ENCODE measurements at places on chromosomes 4 and X.

GRCh38 chr4:25926462-25926861 is 12.4 kb downstream of the SMIM20 start:
- DNase-seq, result no peak
- H3K36me3 ChIP-seq, result peaks cover 11% of the 10 kb centered on the region
- H3K4me3 ChIP-seq, result no peak overlapping the region
- no peak overlapping the region for H3K27ac ChIP-seq
- H3K4me1 ChIP-seq, result no peaks in the 10 kb centered on the region

DNA sequence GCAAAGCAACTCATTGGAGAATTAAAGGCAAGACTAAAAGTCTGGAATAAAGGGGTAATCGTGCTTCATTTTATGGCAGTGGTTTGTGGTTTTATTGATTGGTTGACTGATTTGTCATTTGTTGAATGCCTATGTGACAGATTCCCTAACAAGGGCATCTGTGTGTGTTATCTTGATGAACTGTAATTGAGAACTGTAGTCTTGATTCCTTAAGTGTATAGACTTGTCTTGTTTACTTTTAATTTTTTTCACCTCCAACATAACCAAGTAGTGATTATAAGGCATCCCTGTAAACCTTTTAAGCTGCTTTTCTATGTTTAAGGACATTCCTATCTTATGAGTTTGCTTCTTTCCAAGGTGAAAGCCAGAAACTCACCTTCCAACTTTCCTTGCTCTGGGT is 216.0 kb upstream of the TAPT1 start:
- H3K27me3 ChIP-seq, result no peaks in the 10 kb centered on the region
- DNase-seq, result no peak
- H3K36me3 ChIP-seq, result no peaks in the 10 kb centered on the region
- H3K27ac ChIP-seq, result no peak overlapping the region
- no peak overlapping the region for H3K4me3 ChIP-seq

DNA sequence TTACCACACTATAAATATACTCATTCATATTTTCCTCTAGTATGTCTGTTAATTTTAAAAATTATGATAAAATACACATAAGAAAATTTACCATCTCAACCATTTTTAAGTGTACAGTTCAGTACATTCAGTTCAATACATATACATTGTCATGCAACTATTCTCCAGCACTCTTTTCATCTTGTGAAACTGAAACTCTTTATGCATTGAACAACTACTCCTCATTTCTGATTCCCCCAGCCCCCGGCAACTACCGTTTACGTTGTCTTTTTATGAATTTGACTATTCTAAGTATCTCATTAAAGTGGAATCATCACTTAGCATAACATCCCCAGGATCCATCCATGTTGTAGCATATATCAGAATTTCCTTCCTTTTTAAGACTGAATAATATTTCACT is 8.7 kb downstream of the SMARCAD1 start:
- peaks cover 97% of the 10 kb centered on the region for H3K36me3 ChIP-seq
- H3K4me1 ChIP-seq, result no peaks in the 10 kb centered on the region
- no peak for DNase-seq
- H3K4me3 ChIP-seq, result no peak overlapping the region
- no peak overlapping the region for H3K27ac ChIP-seq

DNA sequence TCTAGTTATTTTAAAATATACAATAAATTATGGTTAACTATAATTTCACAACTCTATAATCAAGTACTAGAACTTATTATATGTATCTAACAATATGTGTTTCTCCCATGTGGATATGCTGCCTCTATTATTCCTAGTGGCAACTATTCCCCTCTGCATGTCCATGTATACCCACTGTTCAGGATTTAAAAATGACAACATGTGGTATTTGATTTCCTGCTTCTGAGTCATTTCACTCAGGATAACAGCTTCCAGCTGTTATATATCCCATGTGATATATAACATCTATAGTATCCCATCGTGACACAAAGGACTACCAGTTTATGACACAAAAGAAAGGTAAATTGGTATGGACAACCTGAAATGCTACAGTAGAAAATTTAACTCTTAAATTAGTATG is 167.4 kb upstream of the TACR3 start:
- H3K36me3 ChIP-seq, result no peaks in the 10 kb centered on the region
- H3K27me3 ChIP-seq, result no peaks in the 10 kb centered on the region
- no peaks in the 10 kb centered on the region for H3K4me1 ChIP-seq
- no peak overlapping the region for H3K4me3 ChIP-seq

DNA sequence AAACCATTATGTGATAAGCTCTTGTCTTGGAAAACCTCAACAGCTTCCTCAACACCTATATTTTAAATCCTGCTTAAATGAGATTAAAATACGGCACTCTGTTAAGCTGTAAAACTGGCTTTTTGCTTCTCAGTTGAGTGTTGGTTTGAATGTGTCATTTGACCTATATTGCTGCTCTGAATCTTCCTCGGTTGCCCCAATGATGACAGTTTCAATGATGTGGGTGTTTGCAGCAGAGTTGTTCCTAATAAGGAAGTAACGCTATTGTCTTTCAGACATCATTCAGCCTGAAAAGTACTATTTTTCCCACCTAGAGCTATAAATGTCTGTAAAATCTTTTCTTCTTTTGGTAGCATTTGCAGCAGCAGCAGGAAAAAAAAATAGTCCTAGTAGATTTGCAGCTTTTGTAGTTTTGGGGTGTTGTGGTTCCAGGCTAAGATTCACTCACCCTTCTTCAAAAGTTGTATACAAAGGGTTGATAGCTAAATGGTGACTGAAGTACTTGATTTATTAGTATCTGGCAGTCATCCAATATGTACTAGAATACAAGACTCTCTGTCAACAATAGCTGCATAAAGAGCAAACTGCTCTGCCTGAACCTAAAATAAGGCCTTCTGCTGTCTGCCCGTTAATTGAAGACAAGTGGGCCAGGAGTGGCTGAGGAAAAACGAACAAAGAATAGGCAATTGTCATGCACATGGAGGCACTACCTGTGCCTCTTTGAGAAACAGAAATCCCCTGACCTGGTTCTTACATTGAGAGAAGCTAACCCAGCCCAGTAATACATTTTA is 333.1 kb downstream of the IL1RAPL1 start:
- no peaks in the 10 kb centered on the region for H3K27me3 ChIP-seq
- DNase-seq, result no peak
- H3K4me1 ChIP-seq, result no peaks in the 10 kb centered on the region
- H3K27ac ChIP-seq, result no peak overlapping the region
- H3K36me3 ChIP-seq, result no peaks in the 10 kb centered on the region

GRCh38 chr4:138500869-138501268 is 258.7 kb upstream of the SLC7A11 start:
- H3K27ac ChIP-seq, result no peak overlapping the region
- H3K4me1 ChIP-seq, result no peaks in the 10 kb centered on the region
- H3K36me3 ChIP-seq, result no peaks in the 10 kb centered on the region
- H3K27me3 ChIP-seq, result no peaks in the 10 kb centered on the region
- no peak for DNase-seq
- no peak overlapping the region for H3K4me3 ChIP-seq

- peak overlapping the region; percentile 28 for H3K4me3 ChIP-seq
- H3K27ac ChIP-seq, result peak overlapping the region; percentile 73
- no peaks in the 10 kb centered on the region for H3K36me3 ChIP-seq
- no peaks in the 10 kb centered on the region for H3K27me3 ChIP-seq
- DNase-seq, result peak; percentile 58
- H3K4me1 ChIP-seq, result peaks cover 2% of the 10 kb centered on the region
These were observed 317.5 kb downstream of the DHRSX start for GRCh38 chrX:2183193-2183725.

GRCh38 chr4:95833711-95834194 is 6.1 kb upstream of the PDHA2 start:
- H3K4me3 ChIP-seq, result no peak overlapping the region
- H3K4me1 ChIP-seq, result no peaks in the 10 kb centered on the region
- H3K36me3 ChIP-seq, result no peaks in the 10 kb centered on the region
- DNase-seq, result no peak
- H3K27me3 ChIP-seq, result no peaks in the 10 kb centered on the region

- no peaks in the 10 kb centered on the region for H3K27me3 ChIP-seq
- no peak overlapping the region for H3K27ac ChIP-seq
- H3K4me3 ChIP-seq, result no peak overlapping the region
- no peaks in the 10 kb centered on the region for H3K4me1 ChIP-seq
These were observed 29.9 kb upstream of the SOWAHD start for GRCh38 chrX:119728487-119728886.

- no peak overlapping the region for H3K4me3 ChIP-seq
- H3K27me3 ChIP-seq, result no peaks in the 10 kb centered on the region
- no peak overlapping the region for H3K27ac ChIP-seq
- no peaks in the 10 kb centered on the region for H3K36me3 ChIP-seq
- no peak for DNase-seq
- no peaks in the 10 kb centered on the region for H3K4me1 ChIP-seq
These were observed 241.7 kb downstream of the PPP1R2C start for GRCh38 chrX:42536286-42536685.

DNA sequence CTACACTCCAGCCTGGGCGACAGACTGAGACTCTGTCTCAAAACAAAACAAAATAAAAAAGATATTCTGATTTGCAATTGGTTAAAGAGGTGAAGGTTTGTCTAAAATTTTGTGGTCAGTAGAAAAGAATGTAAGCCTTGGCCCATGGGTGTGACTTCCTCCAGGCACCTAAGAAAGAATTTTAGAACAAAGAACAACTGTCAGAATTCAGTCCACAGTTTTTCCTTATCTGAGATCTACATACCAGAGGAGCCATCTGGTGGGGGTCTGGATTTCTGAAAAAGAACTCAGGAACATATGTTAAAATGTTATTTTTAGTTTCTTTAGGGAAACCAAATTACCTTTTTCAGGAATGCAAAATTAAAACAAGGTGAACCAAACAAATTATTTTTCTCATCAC is 434.1 kb downstream of the ANKRD50 start:
- no peaks in the 10 kb centered on the region for H3K27me3 ChIP-seq
- H3K36me3 ChIP-seq, result no peaks in the 10 kb centered on the region

DNA sequence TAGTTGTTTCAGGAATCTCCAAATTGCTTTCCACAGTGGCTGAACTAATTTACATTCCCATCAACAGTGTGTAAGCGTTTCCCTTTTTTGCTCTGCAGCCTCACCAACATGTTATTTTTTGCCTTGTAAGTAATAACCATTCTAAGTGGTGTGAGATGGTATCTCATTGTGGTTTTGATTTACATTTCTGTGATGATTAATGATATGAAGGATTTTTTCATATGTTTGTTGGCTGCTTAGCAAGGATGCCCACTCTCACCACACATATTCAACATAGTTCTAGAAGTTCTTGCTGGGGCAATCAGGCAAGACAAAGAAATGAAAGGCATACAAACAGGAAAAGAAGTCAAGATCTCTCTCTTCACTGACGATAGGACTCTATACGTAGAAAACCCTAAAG is 472.4 kb downstream of the ZNF674 start:
- DNase-seq, result no peak
- no peak overlapping the region for H3K27ac ChIP-seq
- no peaks in the 10 kb centered on the region for H3K4me1 ChIP-seq
- H3K36me3 ChIP-seq, result no peaks in the 10 kb centered on the region
- H3K4me3 ChIP-seq, result no peak overlapping the region

GRCh38 chrX:136215559-136215958 is 35.6 kb downstream of the MAP7D3 start:
- no peak for DNase-seq
- no peak overlapping the region for H3K4me3 ChIP-seq
- H3K27ac ChIP-seq, result no peak overlapping the region
- H3K4me1 ChIP-seq, result no peaks in the 10 kb centered on the region
- peaks cover 4% of the 10 kb centered on the region for H3K36me3 ChIP-seq

GRCh38 chr4:52907510-52907909 is 45.4 kb downstream of the RASL11B start:
- no peak overlapping the region for H3K4me3 ChIP-seq
- no peaks in the 10 kb centered on the region for H3K36me3 ChIP-seq
- H3K27me3 ChIP-seq, result no peaks in the 10 kb centered on the region
- H3K27ac ChIP-seq, result no peak overlapping the region

DNA sequence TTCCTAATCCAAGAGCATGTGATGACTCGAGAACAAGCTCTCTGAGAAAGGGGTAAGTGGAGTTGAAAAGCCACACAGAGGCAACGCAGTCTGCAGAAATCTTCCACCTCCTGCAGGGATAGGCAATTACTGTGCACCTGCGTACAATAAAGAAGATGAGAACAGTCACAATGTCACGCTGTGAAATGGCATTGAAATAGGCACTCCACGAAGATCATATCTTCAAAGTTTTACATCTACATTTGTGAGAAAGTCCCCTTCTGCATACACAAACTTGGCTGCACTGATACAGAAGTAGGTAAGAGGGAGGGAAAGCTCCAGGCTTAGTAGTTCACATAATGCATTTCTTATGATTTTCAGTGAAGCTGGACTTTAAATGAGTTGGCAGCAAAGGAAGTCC is 27.1 kb downstream of the DDX60L start:
- no peak for DNase-seq
- H3K4me3 ChIP-seq, result no peak overlapping the region
- no peaks in the 10 kb centered on the region for H3K36me3 ChIP-seq
- no peaks in the 10 kb centered on the region for H3K4me1 ChIP-seq
- H3K27me3 ChIP-seq, result no peaks in the 10 kb centered on the region

GRCh38 chr4:184420881-184421416 is 53.4 kb downstream of the IRF2 start:
- H3K4me3 ChIP-seq, result no peak overlapping the region
- H3K27me3 ChIP-seq, result no peaks in the 10 kb centered on the region
- DNase-seq, result no peak
- H3K36me3 ChIP-seq, result peaks cover 37% of the 10 kb centered on the region

GRCh38 chr4:8238515-8239053 is 31.0 kb upstream of the HTRA3 start:
- peak; percentile 87 for DNase-seq
- H3K4me3 ChIP-seq, result no peak overlapping the region
- H3K36me3 ChIP-seq, result no peaks in the 10 kb centered on the region
- no peaks in the 10 kb centered on the region for H3K27me3 ChIP-seq
- no peak overlapping the region for H3K27ac ChIP-seq

Measured in endodermal cell (in vitro differentiated cells).